ENCODE measurements at places on chromosomes 12 and 14.

DNA sequence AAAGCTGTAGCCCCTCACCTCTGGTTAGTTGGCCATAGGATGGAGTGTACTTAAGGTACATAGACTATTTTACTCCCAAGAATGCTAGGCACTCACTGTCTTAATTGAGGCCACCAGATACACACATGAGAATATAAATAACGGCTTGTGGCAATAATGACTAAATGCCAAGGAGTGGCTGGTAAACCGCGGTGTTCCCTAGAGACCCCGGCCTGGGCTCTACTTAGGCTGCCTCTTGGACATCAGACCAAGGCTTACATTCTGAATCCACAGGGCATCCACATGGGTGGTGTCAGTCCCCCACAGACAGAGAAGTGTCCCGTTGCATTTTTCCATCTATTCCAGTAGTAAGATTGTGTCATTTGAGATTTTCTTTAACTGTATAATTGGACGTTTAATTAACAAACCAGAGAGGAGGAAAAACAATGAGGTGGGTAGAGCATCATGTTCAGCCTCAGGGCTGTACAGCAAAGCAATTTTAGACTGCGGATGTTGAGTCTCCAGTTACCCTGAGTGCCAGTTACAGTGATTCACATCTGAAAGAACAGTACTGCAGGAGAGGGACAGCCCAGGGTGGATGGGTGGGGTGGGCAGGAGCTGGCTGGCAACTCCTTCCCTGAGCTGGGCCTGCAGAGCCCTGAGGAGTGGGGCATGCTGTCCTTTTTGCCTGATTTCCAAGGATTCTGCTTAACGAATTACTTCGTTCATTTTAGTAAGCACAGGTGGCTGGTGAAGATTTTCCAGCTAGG, 20.5 kb downstream of the CKB start:
- no peak for DNase-seq

- DNase-seq, result no peak
Measured at GRCh38 chr12:75270157-75270556, 60.0 kb downstream of the CAPS2 start.

- no peak for DNase-seq
Measured at GRCh38 chr12:132618683-132619043, at the start of gene P2RX2. Gene P2RX2 (plus strand): TSS chr12:132618776. CDS start chr12:132618817, 41 bp downstream.

GRCh38 chr12:109329686-109330085, 18.0 kb upstream of the MYO1H start:
- DNase-seq, result no peak

DNA sequence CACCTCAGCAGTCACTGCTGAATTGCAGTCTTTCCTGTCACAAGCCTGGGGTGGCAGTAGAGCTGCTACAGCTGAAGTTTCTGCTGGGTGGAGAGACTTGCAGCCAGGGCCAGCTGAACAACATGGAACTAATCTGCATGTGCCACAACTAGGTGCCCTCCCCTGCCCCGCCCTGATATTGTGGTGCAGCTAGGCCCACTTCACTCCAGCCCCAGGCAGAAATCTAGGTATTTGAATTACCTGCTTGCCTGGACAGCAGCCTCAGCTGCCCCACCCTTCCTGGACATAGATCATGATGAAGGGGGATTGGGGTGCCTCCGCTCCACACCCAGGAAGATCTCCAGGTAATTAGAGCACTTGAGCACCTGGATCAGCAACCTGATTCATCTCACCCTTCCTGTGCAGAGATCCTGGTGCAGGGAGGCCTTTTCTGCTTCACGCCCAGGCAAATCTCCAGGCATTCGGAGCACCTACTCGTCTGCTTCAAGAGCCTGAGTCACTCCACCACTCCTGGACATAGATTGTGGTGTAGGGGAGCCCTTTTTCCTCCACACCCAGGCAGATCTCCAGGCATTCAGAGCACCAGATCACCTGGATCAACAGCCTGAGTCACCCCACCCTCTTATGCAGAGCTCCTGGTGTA, 477.0 kb downstream of the SOX5 start:
- no peak for DNase-seq

DNA sequence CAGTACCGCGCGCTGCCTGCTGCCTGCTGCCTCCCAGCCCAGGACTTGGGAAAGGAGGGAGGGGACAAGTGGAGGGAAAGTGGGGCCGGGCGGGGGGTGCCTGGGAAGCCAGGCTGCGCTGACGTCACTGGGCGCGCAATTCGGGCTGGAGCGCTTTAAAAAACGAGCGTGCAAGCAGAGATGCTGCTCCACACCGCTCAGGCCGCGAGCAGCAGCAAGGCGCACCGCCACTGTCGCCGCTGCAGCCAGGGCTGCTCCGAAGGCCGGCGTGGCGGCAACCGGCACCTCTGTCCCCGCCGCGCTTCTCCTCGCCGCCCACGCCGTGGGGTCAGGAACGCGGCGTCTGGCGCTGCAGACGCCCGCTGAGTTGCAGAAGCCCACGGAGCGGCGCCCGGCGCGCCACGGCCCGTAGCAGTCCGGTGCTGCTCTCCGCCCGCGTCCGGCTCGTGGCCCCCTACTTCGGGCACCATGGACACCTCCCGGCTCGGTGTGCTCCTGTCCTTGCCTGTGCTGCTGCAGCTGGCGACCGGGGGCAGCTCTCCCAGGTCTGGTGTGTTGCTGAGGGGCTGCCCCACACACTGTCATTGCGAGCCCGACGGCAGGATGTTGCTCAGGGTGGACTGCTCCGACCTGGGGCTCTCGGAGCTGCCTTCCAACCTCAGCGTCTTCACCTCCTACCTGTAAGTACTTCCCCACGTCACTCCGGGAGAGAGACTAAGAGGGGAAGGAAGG, at the start of gene LGR5:
Gene LGR5, plus strand, starts transcription at position 186 of the 732 bp plus-strand sequence. Its CDS starts 283 bp downstream, at position 469.
- no peak for DNase-seq

DNA sequence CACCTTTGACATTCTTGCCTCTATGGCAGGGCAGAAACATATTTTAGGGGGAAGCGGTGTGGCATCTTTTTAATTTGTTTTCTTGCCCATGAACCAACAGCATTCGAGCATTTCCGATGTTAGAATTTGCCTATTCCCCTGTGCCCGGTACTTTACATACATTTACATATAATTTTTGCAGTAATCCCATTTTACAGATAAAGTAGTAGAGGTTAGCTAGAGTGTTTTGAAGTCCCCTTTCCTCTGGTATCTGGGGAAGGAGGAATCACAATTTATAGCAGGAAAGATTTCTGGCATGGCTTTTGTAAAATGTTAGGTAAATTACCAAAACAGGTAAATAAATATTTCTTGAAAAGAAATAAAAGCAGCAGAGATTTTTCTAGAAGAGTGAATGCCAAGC, 1.6 kb downstream of the BORCS5 start:
- no peak for DNase-seq

- DNase-seq, result no peak
Measured at GRCh38 chr14:95211721-95212504, 54.6 kb upstream of the DICER1 start.

- DNase-seq, result no peak
Measured at GRCh38 chr14:59320763-59321625, 132.5 kb downstream of the DAAM1 start.

GRCh38 chr12:132426349-132427173, 63.4 kb upstream of the FBRSL1 start:
- DNase-seq, result no peak

- no peak for DNase-seq
Measured at GRCh38 chr14:60165547-60165876, 314 bp upstream of the DHRS7 start.

GRCh38 chr12:26878661-26879119, 45.7 kb upstream of the ITPR2 start:
- DNase-seq, result no peak

DNA sequence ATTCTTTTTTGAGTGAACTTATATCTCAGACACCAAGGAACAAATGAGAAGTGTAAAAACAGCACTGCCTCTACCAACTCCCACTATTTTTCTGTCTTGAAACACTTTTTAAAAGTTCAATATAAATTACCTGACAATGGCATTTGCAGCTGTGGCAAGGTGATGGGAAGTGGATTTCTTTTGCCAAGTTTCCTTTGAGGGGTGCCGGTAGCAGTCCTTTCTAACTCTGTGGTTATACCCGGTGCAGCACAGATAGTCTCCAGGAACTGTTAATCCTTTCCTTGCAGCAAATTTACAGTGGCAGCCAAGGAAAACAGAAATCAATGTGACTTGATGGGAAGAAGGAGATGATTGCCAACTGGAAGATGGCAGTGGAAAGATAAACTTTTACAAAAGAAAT, 243.7 kb downstream of the BCAT1 start:
- no peak for DNase-seq

GRCh38 chr12:52401526-52401925, 4.6 kb downstream of the KRT82 start:
- DNase-seq, result no peak
